Vagina (tissue), 2 donors: ENCODE measurements at places on chromosomes 7 and 10. TPM values are rescaled to one million over a fixed set of nuclear protein-coding genes. Genes with fewer than 3 reads are reported as not detected.

DNA sequence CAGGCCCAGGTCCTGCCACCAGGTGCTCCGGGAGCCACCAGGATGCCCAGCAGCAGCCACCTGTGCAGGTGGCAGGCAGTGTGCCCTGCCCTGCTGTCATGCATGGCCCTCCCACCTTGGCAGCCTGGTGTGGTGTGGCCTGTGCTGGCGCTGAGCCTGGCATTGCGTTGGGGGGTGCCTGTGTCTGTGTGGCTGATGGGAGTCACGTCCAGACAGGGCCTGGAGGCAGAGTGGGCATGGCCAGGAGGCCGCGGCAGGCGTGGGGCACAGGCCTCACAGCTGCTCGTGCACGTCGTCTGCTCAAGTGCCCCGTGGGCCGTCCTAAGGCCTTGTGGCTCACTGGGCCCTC lies 8.7 kb downstream of the TTYH3 start:
- peaks cover 85% of the 10 kb centered on the region for H3K4me1 ChIP-seq
- no peak overlapping the region for H3K4me3 ChIP-seq
- no peaks in the 10 kb centered on the region for H3K36me3 ChIP-seq
- H3K27ac ChIP-seq = peak overlapping the region; percentile 81
- no peaks in the 10 kb centered on the region for H3K27me3 ChIP-seq
- no peak for DNase-seq

DNA sequence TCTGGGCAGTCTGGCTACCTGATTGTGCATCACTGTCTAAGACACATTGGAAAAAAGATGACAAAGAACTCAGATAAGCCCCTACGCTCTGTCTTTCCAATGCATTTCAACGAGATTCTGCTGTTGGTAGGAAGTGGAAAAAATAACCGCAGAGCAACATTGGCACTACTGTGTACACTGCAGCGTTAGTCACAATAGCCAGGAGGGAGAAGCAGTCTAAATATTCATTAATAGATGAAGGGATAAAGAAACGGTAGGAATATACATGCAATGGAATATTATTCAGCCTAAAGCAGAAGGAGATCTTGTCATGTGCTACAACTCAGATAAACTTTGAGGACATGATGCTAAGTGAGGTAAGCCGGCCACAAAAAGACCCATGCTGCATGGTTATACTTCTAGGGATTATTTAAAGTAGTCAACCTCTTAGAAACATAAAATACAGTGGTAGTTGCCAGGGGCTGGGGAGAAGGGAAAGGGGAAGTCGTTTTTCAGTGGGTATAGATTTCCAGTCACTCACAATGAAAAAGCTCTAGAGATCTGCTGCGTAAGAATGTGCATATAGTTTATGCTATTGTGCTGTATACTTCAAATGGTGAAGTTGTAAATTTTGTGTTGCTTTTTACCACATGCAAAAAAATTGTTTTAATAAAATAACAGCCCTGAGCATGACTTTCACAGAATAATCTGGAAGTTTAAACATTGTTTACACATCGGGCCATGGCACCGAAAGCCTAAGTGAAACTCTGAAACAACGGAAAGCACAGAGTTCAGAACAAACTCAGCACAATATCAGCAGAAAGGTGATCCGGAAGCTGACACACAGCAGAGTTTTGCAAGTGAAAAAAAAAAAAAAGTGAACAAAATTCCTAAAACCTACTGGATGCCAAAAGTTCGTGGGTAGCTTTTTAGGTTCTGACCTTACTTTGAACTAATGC lies 40.1 kb downstream of the ELMO1 start:
- peaks cover 28% of the 10 kb centered on the region for H3K4me1 ChIP-seq
- H3K4me3 ChIP-seq = no peak overlapping the region
- no peak for DNase-seq
- H3K27ac ChIP-seq = no peak overlapping the region
- H3K36me3 ChIP-seq = no peaks in the 10 kb centered on the region

GRCh38 chr7:141045126-141045841 lies 28.6 kb upstream of the TMEM178B start:
- no peak for DNase-seq
- H3K27me3 ChIP-seq = no peaks in the 10 kb centered on the region
- no peak overlapping the region for H3K27ac ChIP-seq

- H3K27me3 ChIP-seq = no peaks in the 10 kb centered on the region
- H3K4me1 ChIP-seq = no peaks in the 10 kb centered on the region
- no peak for DNase-seq
- no peaks in the 10 kb centered on the region for H3K36me3 ChIP-seq
These were observed 372.3 kb downstream of the TFEC start for GRCh38 chr7:115658223-115658622.

DNA sequence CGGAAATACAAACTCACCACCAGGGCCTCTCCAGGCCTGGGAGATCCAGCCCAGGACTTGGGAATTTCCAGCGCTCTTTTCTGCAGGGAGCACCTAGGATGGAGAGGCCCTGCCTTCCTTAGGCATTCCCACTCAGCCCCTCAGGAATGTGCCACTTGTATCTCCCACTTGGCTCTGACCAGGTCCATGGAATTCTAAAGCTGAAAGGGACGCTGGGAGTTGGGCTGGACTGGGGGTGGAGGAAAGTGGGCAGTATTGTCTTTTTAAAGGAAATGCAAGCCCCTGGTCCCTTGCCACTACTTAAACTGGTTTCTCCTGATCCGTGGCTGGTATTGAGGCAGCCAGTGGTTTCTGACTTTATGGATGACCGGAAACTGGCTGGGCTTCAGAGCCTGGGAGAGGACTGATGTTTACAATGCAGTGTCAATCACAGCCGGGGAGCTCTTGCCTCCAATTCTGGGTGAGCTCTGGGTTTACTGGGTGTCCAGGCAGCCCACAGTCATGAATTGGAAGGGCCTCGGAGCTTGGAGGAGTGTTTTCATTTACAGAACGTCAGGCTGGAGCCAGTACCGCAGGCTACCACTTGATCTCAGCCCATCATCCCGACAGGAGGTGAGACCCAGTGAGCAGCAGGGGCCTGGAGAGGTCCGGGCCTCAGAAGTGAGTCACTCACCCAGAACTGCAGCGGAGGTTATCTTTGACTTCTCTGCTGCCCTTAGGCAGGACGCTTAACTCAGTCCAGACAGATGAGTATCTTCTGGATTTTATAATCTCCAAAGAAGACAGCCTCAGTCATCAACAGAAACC lies 27.3 kb downstream of the AGAP3 start:
- peak overlapping the region; percentile 45 for H3K4me3 ChIP-seq
- no peaks in the 10 kb centered on the region for H3K36me3 ChIP-seq
- no peak overlapping the region for H3K27ac ChIP-seq

- no peaks in the 10 kb centered on the region for H3K36me3 ChIP-seq
- no peak for DNase-seq
- no peaks in the 10 kb centered on the region for H3K4me1 ChIP-seq
- H3K4me3 ChIP-seq = no peak overlapping the region
- H3K27ac ChIP-seq = no peak overlapping the region
- no peaks in the 10 kb centered on the region for H3K27me3 ChIP-seq
These were observed 33.4 kb downstream of the PRPS1L1 start for GRCh38 chr7:17994079-17994850.

DNA sequence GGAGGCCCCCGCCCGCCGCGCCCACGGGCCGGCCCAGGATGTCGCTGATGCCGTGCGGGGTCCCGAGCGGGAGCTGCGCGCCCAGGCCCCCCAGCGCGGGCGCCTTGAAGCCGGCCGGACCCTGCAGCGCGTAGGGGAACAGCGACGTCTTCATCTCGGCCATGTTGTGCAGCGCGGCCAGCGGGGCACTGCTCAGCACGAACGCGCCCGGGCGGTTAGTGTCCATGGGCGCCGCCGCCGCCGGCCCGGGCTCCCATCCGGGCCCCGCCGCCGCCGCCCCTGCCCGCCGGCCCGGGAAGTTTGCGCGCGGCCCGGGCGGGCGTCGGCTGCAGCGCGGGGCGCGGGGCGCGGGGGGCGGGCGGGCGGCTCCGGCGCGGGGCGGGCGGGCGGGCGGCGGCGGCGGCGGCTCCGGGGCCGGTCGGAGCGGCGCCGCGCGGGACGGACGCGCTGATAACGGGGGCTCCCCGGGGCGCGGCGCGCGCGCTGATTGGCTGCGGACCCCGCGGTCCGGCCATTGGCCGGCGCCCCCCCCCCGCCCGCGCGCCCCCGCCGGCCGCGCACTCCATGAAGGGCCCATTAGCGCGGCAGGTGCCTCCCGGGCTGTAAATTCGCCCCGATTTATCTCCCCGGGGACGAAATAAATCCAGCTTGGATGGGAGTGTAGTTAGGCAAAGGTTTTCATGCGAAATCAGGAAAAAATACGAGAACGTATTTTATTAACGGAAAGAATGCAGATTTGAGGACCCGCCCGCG lies at the start of gene NKX6-2:
NKX6-2 (minus strand) TSS at position 425 of the 753 bp plus-strand sequence; CDS start at position 226, 199 bp downstream.
- peaks cover 5% of the 10 kb centered on the region for H3K27me3 ChIP-seq
- H3K4me3 ChIP-seq = peak within 1 kb of the TSS; percentile 8
- no peak for DNase-seq
- H3K4me1 ChIP-seq = peaks cover 22% of the 10 kb centered on the region

The C10orf53 gene
- total RNA-seq = not detected

The PIK3AP1 gene
- total RNA-seq = 5.9 TPM

The PCDH15 gene
- 0.25 TPM for total RNA-seq

The NEBL gene
- total RNA-seq = 55.2 TPM

The STOX1 gene
- total RNA-seq = 2.5 TPM
